ENCODE measurements at places on chromosomes 7 and 10.

DNA sequence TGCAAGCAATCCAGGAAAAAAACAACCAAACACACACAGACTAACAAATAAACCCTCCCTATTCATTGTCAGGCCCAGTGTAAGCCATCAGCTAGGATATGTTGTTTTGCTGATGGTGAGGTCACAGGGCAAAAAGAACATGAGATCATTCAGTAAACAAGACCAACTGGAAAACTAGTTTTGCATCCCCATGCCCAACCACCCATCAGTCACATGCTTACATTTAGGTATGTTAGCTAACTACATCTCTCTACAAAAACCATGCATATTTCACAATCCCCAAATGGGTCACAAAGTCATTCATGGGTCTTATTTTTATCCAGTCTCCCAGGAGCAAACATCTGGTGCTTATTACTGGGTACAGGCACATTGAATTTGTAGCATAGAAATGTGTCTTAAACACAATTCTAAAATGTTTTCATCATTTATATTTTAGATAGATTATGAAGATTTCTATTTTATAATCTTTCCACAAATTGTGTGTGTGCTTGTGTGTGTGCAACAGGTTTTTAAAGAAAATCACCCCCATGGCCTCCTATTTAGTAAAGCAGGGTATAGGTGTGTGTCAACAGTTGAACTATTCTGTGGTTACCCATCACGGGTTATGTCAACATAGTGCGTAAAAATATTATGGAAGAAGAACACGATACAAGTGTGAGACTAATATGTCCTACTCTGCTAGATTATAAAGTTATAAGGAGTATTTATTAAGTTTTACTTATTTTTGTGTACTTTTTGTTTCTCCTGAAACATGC is 103.8 kb upstream of the AKR1E2 start:
- DNase-seq, result no peak

DNA sequence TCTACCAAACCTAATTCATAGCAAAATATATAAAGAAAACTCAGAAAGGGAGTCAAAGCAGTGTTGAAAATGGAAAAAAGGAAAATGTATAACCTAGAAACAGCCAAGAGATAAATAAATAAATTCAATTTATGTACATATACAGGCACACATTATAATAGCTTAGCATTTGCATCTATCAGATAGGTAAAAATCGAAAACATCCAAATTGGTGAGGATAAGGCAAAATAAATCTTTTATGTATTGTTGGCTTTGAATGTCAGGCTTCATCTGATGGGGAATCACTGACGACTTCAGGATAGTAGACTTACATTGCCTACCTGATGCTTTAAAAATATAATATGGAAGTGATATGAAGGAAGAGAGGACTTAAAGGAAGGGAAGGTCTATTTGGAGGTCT is 20.6 kb upstream of the CHRM2 start:
- no peak for DNase-seq

DNA sequence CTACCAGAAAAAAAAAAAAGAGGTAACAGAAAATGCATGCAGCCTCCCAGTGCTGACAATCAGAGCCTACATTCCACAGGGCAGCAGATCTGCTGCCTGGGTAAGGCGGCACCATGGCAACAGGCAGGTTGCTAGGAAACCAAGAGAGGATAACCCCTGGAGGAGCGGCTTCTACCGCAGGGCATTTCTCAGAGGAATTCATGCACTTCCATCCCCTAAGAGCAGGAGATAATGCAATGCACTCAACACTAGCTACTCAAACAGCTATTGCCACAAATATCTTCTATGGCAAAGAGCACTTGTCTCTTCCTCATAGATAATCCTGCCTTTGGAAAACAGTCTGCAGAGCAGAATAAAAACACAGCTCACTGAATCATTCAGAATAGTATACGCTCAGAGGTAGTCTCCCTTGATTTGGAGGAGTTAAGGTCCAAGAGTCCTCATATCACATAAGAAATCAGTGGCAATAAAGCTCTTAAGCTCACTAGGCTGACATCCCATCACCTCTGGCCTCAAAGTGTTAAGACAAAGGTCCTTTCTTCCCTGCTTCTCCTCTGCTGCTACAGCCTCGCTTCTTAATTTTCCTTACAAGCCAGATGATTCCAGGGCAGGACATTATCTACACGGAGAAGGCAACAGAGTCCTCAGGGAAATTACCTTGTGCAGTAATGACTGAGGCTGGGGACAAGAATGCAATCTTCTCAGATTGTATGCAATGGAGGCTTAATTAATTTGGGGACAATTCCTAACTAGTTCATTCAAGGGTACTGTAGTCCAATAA is 10.7 kb downstream of the PSAP start:
- DNase-seq, result no peak

DNA sequence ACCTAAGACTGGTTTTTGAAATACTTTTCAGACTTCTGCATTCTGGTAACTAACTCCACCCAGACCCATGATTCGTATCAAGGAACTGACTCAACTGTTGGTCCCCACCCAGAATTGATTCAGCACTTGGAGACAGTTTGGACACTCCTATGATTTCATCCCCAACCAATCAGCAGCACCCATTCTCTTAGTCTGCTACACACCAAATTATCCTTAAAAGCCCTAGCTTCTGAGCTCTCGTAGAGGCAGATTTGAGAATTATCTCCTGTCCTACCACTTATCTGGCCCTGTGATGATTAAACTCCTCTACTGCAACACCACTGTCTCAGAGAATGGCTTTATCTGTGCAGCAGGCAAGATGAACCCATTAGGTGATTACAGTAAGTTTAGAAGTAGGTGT is 7.7 kb upstream of the GSTO1 start:
- no peak for DNase-seq

DNA sequence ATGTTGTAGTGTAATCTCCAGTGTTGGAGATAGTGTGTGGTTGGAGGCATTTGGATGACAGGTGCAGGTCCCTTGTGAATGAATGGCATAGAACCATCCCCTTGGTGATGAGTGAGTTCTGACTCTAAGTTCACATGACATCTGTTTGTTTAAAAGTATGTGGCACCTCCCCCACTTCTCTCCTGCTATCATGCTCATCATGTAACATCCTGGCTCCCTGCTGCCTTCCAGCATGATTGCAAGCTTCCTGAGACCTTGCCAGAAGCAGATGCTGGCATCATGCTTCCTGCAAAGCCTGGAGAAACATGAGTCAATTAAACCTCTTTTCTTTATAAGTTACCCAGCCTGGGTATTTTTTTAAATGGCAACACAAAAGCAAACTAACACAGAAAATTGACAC is 499.0 kb upstream of the SEMA3D start:
- no peak for DNase-seq

DNA sequence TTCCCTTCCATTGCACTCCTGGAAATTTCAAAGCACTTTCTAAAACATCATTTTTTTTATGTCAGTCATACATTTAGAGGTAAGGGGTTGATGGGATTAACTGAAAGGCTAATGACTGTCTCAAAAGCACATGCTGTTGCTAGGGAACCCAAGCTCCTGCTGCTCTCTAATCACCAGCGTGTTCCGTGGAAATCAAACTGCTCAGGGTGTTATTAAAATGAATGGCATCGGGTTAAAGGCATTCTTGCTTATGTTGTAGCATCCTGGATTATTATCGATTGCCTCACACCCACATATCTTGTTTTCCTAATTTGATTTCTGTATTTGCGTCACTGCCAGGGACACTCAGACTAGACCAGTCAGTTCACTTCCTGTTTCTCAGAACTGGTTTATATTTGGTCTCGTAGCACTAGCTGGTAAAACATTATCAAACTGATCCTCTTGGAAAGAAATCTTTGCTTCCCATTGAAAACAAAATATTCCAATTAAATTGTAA is 216.5 kb upstream of the MKLN1 start:
- no peak for DNase-seq

DNA sequence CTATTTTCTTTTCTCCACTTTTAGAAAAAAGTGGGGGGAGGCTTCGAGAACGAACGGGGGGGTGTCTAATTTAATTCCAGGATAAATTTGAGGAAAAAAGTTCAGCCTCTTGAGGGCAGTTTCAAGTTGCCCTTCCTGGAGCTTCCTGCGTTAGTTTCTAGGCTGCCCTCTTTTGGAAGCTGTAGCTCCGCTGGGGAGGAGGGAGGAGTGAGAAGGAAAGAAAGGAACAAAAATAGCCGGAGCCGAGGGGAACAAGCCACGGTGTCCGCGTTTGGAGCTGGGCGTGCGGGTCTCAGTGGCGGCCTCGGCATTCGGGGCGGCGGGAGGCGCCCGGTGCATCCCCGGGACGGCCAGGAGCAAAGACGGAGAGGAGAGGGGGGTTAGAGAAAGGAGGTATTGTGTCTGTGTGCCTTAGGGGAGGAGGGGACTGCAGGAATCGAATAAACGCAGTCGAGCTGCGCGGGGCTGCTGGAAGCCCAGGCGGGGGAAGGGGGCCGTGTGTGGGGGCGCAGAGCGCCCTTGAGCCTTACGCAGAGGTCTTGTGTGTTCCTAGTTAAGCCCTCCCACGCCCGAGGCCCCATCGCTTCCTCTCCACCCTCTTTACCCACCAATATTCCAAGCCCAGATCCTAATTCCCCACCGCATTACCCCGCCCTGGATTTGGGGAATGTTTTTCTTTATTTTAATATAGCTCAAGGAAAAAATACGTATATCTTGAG is 2.0 kb upstream of the TNRC18 start:
- peak; percentile 13 for DNase-seq

- no peak for DNase-seq
These were observed 216.2 kb upstream of the PRKCQ start for GRCh38 chr10:6796231-6796630.

- no peak for DNase-seq
These were observed 62.8 kb downstream of the BICC1 start for GRCh38 chr10:58575491-58575890.

DNA sequence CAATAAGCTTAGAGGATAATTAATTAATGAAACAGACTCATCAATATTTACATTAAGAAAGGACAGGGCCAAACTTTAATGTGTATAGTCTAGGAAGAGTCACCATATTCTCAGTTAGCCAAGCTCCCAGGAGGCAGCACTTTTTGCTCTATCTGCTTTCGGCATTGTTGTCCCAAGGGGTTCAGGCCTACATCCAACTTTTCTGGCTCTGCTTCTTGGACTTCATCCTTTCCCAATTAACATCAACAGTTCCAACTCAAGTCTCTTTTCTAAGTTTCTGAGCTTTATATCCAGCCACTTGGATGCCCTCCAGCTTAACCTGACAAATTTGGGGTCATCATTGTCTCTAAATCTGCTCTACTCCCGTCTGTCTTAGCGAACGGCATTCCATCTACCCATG is 42.8 kb downstream of the GLI3 start:
- DNase-seq, result no peak

- DNase-seq, result no peak
These were observed 378.0 kb upstream of the AKR1E2 start for GRCh38 chr10:4448030-4448429.
